ENCODE measurements at places on chromosomes 12 and 14.

DNA sequence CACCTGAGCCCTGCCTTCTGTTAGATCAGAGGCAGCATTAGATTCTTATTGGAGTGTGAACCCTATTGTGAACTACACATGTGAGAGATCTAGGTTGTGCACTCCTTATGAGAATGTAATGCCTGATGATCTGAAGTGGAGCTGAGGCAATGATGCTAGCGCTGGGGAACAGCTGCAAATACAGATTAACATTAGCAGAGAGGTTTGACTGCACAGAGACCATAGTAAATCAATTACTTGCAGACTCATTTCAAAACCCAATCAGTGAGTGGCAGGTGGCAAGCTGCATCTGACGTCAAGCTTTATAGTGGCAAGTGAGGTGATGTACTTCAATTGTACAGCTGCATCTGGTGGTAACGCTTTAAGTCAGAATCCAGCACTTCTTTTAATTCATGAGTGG is 141.6 kb downstream of the GPHN start:
- no peak for DNase-seq

- DNase-seq: peak; percentile 56
These were observed 790 bp downstream of the NEDD1 start for GRCh38 chr12:96907671-96908422.

DNA sequence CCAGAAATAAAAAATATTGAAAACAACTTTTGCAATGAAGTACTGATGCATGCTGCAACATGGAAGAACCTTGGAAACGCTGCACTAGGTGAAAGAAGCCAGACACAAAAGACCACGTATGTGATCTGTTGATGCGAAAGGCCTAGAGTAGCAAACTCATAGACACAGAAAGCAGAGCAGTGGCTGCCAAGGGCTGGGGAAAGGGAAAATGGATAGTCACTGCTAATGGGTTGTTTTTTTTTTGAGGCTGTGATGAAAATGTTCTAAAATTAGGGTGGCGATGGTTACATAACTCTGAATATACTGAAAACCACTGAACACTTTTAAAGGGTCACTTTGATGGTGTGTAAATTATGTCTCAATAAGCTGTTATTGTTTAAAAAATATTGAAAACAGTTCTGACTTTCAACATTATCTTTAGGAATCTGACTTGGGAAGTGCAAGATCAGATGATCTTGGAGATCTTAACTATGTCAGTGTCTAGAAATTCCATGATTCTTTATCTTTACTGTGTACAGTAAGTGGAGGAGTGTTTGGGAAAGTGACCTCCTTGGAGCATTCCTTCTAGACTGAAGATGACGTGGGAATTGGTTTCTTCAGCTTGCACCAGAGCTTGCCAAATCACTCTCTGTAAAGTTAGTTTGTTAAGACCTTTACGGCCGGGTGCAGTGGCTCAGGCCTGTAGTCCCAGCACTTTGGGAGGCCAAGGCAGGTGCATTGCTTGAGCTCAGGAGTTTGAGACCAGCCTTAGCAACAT is 12.4 kb downstream of the MLXIP start:
- no peak for DNase-seq

DNA sequence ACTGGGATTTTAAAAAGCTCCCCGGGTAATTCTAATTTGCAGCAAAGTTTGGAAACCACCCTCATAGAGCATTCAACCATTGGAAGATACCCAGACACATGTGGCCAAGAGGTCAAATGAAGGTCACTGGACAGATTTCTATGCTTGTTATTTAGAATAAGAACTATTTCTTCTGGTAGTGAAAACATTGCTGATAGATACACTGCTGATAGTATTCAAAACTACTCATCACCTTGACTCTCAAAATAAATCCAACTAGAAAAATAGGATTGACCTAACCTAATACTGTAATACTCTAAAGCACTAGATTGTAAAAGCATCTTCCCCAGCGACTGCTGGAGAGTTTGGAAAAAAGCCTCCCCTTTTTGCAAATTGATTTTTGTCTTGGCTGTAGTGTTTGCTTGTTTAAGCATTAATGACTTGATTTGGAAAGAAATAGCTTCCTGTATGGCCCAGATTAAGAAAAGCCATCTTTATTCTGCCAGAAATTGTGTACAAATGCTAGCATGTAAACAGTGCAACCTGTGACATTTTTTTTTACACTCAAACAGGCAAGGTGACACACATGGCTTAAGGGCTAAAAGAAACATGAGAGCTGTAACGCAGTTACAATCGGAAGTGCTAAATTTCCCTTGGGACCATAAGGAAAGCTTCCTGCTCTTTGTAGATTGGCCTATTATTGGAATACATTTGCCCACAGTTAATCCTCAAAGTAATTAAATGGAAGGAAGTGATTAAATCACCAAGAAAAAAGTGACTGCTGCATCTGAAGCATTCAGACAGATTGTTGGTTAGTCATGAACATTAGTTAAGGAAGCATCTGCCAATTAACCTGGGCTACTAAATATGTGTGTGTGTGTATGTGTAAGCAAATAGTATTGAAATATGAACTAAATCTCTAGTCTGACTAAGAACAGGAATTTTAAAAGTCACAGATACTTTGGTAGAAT is 356.5 kb upstream of the ATP2B1 start:
- no peak for DNase-seq

DNA sequence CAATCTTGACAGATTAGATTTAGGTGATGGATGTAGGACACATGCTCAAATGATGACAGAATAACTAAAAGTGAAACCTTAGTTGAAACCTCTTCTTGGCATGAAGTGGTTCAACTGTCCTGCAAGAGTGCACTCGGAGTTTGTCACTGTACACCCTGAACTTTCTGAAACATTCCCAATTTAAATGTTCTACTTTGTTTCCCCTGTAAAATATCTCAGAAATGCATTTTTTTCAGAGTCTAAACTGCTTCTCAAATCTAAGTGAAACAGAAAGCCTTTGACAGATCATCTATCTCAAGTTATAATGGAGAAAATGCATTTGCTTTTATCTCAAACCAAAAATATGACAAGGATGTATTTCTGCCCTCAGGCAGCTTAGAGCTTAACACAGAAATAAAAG is 66.0 kb downstream of the BHLHE41 start:
- DNase-seq: no peak

DNA sequence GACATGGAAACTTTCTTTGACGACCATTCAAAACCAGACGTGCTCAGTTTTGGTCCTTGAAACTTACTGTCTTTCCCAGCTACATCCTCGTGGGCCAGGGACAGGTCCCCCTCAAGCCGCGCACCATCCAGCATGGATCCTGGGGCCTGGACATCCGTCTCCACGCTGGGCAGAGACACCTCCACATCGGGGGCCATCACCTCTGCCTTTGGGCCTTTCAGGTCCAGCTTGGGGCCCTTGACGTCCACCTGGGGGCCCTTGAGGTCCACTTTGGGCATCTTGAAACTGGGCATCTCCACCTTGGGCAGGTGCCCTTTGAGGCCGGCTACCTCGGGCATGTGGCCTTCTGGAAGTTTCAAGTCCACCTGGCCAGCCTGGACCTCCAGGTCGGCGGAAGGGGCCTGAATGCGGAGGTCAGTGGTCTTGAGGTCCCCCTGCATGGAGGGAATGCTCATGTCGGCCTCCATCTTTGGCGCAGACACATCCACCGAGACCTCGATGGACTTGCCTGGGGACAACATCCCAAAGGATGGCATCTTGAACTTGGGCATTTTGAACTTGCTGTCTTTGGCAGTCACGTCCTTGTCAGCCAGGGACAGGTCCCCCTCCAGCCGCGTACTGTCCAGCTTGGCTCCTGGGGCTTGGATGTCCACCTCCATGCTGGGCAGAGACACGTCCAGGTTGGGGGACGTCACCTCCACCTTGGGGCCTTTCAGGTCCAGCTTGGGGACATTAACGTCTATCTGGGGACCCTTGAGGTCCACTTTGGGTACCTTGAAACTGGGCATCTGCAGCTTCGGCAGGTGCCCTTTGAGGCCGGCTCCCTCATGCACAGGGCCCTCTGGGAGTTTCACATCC is 17.1 kb downstream of the PLD4 start:
- DNase-seq: no peak

DNA sequence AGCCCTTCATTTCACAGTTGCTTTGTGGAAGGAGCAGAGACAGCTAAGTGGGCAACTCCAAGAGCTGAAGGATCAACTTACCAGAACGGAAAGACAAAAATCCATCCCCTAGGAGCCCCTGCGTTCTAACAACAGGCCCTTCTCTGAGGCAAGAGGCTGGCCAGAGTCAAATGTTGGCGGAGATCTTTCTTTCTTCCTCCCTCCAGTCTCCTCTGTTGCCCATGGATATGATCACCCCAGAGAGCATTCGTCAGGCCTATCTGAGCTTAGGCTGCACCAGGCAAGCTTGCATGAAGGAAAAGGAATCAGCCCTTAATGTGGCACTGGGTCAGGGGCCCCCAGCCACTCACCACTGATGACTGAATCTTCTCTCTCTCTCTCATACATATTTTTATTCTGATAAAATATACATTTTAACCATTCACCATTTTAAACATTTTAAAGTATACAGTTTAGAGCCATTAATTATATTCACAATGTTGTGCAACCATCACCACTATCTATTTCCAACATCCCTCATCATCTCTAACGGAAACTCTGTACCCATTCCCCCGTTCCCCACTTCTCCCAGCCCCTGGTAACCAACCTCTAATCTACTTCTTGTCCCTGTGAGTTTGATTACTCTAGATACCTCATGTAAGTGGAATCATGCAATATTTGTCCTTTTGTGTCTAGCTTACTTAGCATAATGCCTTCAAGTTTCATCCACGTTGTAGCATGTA is 52.9 kb upstream of the CCND2 start:
- no peak for DNase-seq

DNA sequence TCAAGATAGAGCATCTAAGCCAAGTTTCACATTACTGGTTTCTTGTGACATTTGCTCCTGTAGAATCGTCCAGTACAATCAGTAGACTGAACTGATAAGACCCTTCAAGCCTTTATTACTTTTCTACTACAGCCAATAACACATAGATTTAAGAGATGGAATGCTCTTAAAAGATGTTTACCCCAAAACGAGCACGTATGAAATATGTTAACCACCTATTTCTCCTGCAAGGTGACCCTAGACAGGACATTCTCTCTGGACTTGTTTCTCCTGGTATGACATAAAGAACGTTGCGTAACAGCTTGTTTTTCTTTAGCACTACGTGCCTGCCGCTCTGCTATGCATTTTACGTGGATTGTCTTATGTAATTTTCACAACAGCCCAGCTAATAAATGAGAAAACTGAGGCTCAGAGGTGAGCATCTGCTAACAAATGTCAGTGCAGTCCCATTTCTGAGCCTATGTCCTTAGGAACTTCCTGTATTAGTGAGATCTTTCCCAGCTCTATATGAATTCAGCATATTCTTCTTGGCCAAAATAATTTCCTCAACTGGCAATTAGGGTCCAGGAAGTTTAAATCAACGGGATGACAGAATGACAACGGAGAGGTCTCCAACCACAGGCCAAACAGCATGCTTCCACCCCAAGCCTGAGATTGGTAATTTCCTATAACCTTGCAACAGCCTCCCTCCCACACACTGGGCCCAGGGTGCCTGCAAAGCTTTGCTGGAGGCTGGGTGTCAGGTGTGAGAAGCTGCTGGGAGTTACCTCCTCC is 3.7 kb downstream of the NFKBIA start:
- no peak for DNase-seq

DNA sequence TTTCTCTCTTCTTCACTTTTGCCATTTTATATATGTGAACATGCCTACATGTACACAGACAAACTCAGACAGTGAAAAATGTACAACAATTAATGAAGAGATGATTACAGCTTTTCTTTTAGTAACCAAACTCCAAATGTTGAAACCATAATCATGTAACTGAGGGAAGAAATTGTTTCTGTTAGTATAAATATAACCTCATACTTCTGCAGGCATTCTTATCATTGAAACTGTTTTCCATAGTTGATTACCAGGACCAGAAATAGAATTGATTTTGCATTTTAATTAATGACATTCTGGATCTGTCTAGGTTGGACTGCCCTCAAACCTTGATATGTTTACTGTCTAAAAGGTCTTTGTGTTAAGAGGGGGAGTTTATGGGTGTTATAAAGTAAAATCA is 3.2 kb downstream of the ANO4 start:
- no peak for DNase-seq

DNA sequence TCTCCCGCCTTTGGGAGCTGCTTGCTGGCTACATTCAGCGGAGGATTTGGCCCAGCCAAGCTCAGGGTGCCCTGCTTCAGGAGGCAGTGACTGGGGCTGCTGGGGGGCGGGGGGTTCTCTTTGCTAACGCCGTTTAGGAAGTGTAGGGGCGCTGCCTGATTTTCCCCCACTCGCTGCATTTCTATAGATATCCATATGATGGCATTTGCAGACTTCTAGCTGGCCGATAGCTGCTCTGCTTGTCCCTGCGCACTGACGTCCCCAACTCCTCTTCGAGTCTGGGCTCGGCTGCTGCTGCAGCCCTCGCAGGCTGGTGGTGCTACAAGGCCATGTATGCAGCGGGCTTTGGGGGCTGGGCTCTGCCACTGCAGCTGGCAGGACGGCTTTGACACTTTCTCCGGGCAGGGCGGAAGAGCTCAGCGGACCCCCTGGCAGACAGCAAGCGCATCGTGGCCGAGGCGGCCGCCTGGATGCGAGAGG is 3.1 kb downstream of the LRFN5 start:
- DNase-seq: peak; percentile 89

DNA sequence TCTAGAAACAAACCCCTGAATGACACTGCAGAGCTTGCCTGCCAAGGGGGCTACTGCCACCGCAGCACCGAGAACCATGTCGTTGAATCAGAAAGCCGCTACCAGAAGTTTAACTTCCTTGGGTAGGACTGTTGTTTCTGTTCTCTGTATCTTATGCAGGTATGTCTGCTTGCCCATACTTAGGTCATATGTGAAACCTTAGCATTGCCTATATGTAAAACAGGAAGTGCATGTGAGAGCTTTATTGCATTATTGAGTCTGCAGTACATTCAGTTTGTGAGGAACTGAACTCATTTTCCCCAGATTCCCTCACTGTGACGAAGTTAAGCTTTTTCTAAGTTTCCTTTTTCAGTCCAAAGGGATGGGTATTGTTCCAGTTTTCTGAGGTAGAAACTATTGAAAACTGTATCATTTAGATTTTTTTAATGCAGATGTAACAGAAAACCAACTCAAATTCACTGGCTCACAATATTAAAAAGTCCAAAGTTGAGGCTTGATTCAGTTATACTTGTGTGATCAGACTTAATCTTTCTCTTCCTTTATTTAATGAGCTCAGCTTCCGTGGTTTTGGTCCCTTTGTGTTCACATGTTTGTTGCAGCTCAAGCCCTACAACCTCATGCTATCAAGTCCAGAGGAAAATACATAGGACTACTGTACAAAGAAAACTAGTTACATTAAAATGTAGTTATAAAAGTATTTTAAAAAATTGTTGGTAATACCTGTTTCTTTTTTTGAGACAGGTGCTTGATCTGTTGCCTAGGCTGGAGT is 6.9 kb downstream of the FBXO34 start:
- no peak for DNase-seq

GRCh38 chr12:93325855-93326254 is 51.9 kb upstream of the NUDT4 start:
- DNase-seq: no peak

- no peak for DNase-seq
These were observed 709 bp downstream of the INHBC start for GRCh38 chr12:57435293-57435692.

GRCh38 chr12:3810540-3810939 is 57.6 kb upstream of the CRACR2A start:
- no peak for DNase-seq

Data from right forelimb (tissue), 1 donor.